ENCODE measurements at places on chromosomes 2 and 18.

GRCh38 chr2:160649698-160650097, 156.1 kb upstream of the RBMS1 start:
- DNase-seq = no peak

- DNase-seq = no peak
Measured at GRCh38 chr2:172049567-172050120, 35.7 kb upstream of the DLX1 start.

- DNase-seq = no peak
Measured at GRCh38 chr18:13379062-13379865, 160.7 kb downstream of the LDLRAD4 start.

- no peak for DNase-seq
Measured at GRCh38 chr2:70011786-70012185, 50.4 kb upstream of the ASPRV1 start.

GRCh38 chr2:226378753-226379705, 420.6 kb downstream of the IRS1 start:
- peak; percentile 7 for DNase-seq

- peak; percentile 93 for DNase-seq
Measured at GRCh38 chr2:218322768-218323525, 30.6 kb upstream of the TMBIM1 start.

DNA sequence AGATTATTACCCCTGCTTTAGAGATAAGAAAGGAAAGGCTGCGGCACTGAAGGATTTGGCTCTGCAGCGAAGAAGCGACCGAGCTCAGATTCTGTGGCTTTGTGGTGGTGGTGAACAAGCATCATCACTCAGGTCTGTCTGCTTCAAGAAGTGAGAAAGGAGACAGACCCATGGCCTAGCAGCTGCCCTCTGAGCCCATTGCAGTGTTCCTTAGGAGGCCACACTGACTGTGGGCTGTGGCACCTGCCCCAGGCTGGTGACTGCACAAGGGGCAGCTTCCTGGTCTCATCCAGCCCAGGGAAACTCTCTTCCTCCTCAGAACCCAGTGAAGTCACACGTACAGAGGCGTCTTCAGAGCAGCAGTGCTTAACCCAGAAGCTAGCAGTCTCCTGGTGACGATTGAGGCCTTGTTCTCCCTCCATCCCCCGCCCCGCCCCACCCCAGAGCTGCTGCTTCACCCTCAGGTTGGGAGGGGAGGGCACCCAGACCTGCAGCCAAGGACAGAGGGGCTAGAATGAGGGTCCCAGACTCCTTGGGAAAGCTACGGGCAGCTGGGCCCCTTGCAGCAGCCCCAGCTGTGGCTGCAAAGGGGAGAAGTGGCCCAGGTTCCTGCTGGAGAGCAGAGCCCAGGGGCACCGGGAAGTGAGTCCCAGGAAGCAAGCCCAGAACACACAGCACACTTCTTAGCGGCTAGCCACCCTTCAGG, 22.2 kb downstream of the BIN1 start:
- peak; percentile 80 for DNase-seq

DNA sequence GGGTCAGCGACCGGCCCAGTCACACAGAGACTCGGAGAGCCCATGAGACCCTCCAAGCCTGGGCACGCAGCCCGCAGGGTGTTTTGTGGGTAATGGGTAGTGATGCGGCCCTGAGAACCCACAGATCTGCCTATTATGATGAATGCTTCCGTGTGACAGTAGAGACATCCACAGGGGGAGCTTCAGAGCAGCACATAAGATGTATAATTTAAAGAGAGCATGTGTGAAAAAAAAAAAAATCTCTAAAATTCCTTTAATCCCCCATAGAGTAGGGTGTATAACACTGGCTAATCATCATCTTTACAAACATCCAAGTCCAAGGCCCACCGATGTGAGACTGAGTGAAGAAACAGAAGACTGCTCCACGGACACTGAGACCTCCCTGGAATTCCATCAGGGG, 34.6 kb downstream of the BIN1 start:
- DNase-seq = no peak

- no peak for DNase-seq
Measured at GRCh38 chr2:69089266-69089665, 76.3 kb downstream of the ANTXR1 start.

- peak; percentile 98 for DNase-seq
Measured at GRCh38 chr18:395456-396250, 104.8 kb downstream of the COLEC12 start.

GRCh38 chr2:63850649-63851048, 9.0 kb downstream of the UGP2 start:
- no peak for DNase-seq

- no peak for DNase-seq
Measured at GRCh38 chr2:160310118-160310828, 110.2 kb upstream of the ITGB6 start.

- no peak for DNase-seq
Measured at GRCh38 chr2:217717646-217718045, 285.1 kb downstream of the TNS1 start.

GRCh38 chr2:215811003-215811402, 202.3 kb downstream of the MREG start:
- DNase-seq = no peak

GRCh38 chr18:12011199-12011956, 30.1 kb downstream of the IMPA2 start:
- no peak for DNase-seq

DNA sequence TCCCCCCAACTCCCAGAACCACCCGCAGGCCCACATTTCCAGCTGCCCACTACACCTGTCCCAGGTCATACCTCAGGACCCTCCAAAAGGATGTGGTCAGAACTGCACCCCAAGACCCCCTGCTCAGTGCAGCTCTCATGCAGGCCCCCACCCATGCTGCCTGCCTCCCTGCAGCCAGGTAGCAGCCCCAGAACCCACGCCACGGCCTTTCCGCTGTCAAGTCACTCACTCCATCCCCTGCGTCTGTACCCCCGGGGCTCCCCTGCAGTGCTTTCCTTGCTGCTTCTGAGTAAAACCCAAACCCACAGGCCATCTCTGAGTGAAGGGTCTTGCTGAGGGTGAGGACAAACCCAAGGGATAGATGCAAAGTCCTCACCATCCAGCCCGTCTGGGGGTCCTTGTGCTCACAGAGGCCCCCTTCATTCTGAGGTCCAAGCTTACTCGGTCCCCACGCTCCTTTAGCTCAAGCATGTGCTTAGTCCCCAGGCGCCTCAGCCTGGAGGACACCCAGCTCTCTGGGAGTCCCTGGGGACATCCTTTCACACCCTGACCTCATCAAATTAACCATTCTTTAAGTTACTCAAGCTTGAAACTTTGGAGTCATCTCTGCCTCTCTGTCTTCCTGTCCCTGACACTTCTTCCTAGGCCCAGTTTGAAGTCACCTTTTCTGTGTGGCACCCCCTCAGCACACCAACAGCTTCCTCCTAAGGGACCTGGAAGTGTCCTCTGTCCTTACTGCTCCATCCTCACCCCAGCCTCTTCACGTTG, 130.1 kb downstream of the SMAD7 start:
- DNase-seq = no peak

DNA sequence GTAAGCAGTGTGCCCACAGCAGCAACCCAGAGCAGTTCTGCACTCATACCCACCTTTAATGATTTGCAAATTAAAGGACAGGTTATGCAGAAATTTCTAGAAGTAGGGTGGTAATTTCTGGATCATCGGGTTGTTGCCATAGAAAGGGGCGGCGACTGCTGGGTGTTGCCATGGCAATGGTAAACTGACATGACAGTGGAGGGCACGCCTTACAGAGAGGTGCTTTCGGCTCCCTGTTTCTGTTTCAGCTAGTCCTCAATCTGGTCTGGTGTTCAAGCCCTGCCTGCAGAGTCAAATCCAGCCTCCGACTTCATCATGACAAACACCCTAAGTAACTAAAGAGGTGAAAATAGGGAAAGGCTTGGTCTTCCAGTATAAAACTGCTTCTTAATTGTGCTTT, 667.7 kb downstream of the SOCS6 start:
- DNase-seq = no peak

GRCh38 chr2:233445152-233445830, 91.0 kb downstream of the DGKD start:
- DNase-seq = no peak

DNA sequence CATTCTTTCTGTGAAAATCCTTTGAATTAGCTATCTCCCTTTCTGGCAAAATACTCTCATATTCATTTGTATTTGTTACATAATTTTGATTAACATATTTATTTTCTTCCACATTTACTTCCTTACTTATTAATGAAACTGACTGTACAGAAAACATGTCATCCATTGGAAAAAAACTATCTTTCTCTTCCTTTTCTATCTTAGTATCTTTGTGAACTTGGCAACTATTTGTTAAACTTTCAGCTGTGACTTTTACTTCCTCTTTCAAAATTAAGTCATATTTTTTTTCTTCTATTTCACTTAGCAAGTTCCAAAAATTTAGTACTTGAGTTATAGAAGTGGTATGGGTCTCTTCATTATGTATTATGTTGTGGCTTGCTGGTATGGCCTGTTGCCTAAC, 2.6 kb downstream of the RAD51AP2 start:
- DNase-seq = no peak

- peak; percentile 53 for DNase-seq
Measured at GRCh38 chr2:229728370-229728769, 14.0 kb upstream of the DNER start.

DNA sequence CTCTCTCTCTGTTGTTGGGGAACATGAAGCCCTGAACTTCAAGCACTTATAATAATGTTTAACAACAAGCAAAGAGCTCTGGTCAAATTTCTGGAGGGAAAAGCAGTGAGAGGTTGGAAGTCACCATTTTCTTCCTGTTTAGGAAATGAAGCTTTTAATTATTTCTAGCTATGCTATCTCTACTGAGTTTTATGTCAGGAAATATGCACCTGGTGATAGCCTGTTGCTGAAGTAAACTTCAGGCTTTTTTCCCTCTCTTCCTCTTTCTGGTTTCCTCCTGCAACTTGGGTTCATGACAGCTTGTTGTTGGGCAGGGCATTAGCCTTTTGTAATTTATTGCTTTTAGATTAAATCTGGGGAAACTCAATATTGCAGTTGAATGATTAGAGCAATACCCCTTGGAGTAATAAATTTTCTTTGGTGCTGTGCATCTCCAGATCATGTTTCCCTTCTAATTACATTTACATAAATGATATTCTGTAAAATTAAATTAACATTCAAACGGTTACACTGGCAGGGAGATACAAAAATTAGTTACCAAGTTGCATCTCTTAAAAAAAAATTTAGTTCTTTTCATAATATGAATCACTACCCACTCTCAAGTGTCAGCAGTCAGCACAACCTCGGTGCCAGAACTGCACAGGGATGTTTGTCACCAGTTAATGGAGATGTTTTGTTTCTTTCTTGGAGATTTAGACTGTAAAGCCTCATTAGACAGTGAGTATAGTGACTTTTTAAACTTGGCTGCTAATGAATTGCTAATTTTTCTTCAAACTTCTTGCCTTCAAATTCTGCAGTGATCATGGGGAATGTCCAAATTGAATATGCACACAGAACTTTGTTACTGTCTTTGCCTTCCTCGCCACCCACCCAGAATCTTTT, 466.6 kb upstream of the ETAA1 start:
- DNase-seq = no peak

- no peak for DNase-seq
Measured at GRCh38 chr2:235713189-235713588, 219.3 kb downstream of the AGAP1 start.

- no peak for DNase-seq
Measured at GRCh38 chr2:240419271-240419670, 16.2 kb upstream of the GPC1 start.

- DNase-seq = peak; percentile 21
Measured at GRCh38 chr2:150679456-150680120, 192.1 kb upstream of the RND3 start.

GRCh38 chr2:20446255-20446916, 488 bp upstream of the RHOB start:
- DNase-seq = no peak

GRCh38 chr18:54382733-54383252, 25.1 kb downstream of the C18orf54 start:
- no peak for DNase-seq

GRCh38 chr2:166375736-166376487, at the start of gene SCN9A:
Gene SCN9A, minus strand, starts transcription at chr2:166375944. Its CDS starts 64,188 bp downstream, at chr2:166311756.
- peak; percentile 58 for DNase-seq

- peak; percentile 96 for DNase-seq
Measured at GRCh38 chr2:75606761-75607399, 39.7 kb upstream of the MRPL19 start.

GRCh38 chr2:696999-697627, 19.9 kb upstream of the TMEM18 start:
- DNase-seq = no peak

DNA sequence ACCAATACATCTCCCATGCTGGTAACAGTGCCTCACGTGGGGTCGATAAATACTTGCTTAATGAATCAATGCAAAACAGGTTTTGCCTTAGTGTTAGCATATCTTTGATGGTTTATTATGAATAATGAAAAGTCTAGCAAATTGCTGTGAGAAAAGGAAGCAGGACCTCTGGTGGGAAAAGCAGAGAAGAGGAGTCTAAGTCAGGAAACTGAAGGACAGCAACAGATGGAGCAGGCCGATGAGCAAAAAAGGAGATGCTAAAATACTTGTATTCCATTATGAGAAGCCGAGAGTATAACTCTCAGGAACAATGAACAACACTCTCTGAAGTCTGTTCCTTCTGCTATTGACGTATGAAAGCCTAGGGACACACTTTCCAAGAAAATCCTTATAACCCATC, 555.2 kb upstream of the KLHL29 start:
- no peak for DNase-seq

- no peak for DNase-seq
Measured at GRCh38 chr18:80231616-80232015, 15.7 kb downstream of the PARD6G start.

DNA sequence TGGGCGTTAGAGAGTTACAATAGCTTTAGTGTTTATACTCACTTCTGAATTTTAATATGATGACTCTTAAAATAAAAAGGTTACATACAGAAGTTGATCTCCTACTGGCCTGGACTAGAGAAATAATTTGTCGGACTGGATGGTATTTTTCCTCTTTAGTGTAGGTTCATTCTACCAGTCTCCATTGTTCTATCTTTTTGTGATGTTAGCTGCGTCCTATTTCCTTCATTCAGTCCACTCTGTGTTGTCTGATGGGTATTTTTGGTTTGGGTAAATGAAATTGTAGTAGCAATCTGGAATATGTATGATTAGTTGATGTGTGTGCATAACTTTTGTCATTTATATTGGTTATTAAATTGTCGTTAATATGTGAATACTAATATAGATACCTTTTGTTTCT, 5.3 kb downstream of the DDX1 start:
- no peak for DNase-seq

Measured in RPMI7951 (cell line).